ENCODE measurements at places on chromosomes 1 and 21. TPM values are rescaled to one million over a fixed set of nuclear protein-coding genes. Genes with fewer than 3 reads are reported as not detected.

- H3K4me3 ChIP-seq, result no peak overlapping the region
- H3K36me3 ChIP-seq, result peaks cover 15% of the 10 kb centered on the region
- no peaks in the 10 kb centered on the region for H3K27me3 ChIP-seq
- DNase-seq, result peak; percentile 88
- peak overlapping the region; percentile 10 for H3K27ac ChIP-seq
- peaks cover 25% of the 10 kb centered on the region for H3K4me1 ChIP-seq
Measured at GRCh38 chr1:44217809-44218410, 4.6 kb downstream of the DMAP1 start.

GRCh38 chr1:57886376-57886775 is 462.5 kb upstream of the DAB1 start:
- no peak overlapping the region for H3K4me3 ChIP-seq
- H3K36me3 ChIP-seq, result no peaks in the 10 kb centered on the region
- H3K27me3 ChIP-seq, result no peaks in the 10 kb centered on the region
- no peak for DNase-seq
- no peaks in the 10 kb centered on the region for H3K4me1 ChIP-seq

DNA sequence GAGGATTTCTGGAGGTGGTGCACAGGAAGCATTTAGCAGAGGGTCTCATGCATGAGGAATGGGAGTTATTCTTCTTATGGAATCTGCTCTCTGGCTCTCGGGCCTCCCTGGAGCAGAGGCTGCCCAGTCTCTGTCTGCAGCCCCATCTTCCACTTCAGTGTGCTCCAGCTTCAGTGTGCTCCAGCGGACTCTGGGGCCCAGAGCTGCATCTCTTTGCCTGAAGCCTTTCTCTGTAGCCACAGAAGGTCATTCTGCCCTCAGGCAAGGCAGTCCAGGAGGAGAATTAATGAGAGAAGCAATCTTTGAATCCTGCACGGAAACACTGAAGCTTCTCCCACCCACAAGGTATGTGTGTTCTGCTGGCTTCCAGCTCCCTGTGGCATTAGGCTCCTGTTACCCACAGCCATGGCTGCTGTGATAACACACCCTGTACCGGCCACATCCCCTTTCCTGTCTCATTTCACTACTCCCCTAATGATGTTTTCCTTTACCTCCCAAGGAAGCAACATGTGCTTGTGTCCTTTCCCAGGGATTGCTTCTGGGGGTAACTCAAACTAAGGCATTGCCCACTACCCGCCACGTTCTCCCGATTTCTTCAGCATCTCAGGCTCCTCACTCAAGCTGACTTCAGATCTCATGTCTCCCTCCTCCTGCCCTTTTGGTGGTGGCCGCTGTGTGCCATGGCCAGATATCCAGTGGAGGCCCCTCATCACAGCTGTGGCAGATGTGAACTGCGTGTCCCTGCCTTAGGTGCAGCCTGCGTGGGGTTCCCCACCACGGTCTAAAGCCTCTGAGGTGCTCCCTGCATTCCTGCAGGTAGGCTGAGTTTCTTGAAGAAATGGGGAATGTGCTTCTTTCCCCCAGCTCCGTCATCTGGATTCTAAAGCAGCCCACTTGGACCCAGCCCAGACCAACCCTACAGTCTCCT is 181.2 kb upstream of the GALNT2 start:
- peaks cover 11% of the 10 kb centered on the region for H3K27me3 ChIP-seq
- DNase-seq, result no peak
- no peak overlapping the region for H3K4me3 ChIP-seq
- no peak overlapping the region for H3K27ac ChIP-seq
- H3K4me1 ChIP-seq, result no peaks in the 10 kb centered on the region

The IFNLR1 gene
- 7.4 TPM for total RNA-seq

The COG2 gene
- total RNA-seq, result 32.0 TPM

GRCh38 chr1:197339106-197340060 is 71.3 kb downstream of the CRB1 start:
- no peak overlapping the region for H3K4me3 ChIP-seq
- H3K36me3 ChIP-seq, result no peaks in the 10 kb centered on the region
- no peak overlapping the region for H3K27ac ChIP-seq
- peaks cover 3% of the 10 kb centered on the region for H3K27me3 ChIP-seq
- H3K4me1 ChIP-seq, result peaks cover 2% of the 10 kb centered on the region

- no peak for DNase-seq
- no peaks in the 10 kb centered on the region for H3K27me3 ChIP-seq
- no peak overlapping the region for H3K27ac ChIP-seq
- no peaks in the 10 kb centered on the region for H3K4me1 ChIP-seq
- no peak overlapping the region for H3K4me3 ChIP-seq
- no peaks in the 10 kb centered on the region for H3K36me3 ChIP-seq
Measured at GRCh38 chr1:226034482-226034881, 28.0 kb upstream of the H3-3A start.

DNA sequence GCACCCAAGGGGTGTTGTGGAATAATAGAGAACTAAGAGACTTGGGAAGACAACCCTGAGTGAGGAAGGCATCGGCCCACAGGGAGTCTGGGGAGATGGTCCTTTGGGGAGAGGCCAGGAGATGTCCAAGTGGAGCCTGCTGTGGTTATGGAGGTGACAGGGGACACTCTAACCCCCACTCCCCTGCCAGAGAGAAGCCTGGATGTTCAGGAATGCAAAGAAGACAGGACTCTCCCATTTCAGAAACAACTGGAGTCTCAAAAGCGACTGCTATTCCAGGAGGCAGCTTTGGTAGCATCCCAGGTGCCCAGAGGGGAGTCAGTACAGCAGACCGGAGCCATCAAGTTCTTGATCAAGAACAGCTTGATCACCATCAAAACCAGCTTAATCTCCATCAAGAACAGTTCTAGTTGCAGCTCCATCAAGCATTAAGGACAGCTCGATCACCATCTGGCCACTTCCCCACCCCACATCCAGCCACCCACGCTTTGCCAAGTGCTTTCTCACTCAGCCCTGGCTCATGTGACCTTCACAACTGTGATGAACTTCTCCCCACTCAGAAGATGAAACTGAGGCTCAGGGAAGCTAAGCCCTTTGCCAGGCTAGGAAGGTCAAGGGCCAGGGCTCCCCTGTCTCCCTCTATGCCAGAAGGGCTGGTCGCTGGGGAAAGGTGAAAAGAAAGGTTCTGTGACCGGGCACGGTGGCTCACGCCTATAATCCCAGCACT is 743 bp downstream of the CD52 start:
- H3K36me3 ChIP-seq, result peaks cover 31% of the 10 kb centered on the region
- DNase-seq, result peak; percentile 81
- H3K4me1 ChIP-seq, result peaks cover 75% of the 10 kb centered on the region
- H3K27me3 ChIP-seq, result no peaks in the 10 kb centered on the region
- H3K4me3 ChIP-seq, result peak overlapping the region; percentile 89

The LCE3E gene
- total RNA-seq, result not detected

The SV2A gene
- 7.8 TPM for total RNA-seq

The KMO gene
- not detected for total RNA-seq

The CENPF gene
- 102 TPM for total RNA-seq

DNA sequence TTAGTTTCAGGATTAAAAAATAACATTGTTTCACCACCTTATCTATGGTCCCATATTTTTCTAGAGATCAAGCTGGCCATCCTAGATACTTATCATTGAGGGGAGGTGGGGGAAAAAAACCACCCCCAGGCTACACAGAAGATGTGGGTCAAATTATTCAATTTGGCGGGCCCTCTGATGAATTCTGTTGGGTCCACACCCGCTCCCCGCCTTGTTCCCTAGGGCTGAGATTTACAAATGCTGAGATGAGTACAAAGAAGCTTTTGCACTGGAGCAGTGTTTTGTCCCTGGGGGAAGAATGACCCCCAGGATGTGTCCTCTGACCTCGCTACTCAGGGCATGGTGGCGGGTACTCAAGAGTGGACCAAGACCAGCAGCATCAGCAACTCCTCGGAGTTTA is 246.9 kb upstream of the TMEM51 start:
- no peaks in the 10 kb centered on the region for H3K36me3 ChIP-seq
- H3K27ac ChIP-seq, result no peak overlapping the region
- H3K4me3 ChIP-seq, result no peak overlapping the region
- H3K4me1 ChIP-seq, result no peaks in the 10 kb centered on the region
- H3K27me3 ChIP-seq, result peaks cover 2% of the 10 kb centered on the region

Data from activated CD4-positive, alpha-beta T cell treated with anti-CD3 and anti-CD28 coated beads for 36 hours (primary cell).